ENCODE measurements at places on chromosomes 7 and 10.
A peak's percentile ranks its signal among the peaks of the same experiment; 100 is the strongest.

- no peak for DNase-seq
These were observed 163.7 kb downstream of the DIP2C start for GRCh38 chr10:525565-526315.

- DNase-seq = no peak
These were observed 26.8 kb downstream of the POLL start for GRCh38 chr10:101561068-101561915.

- no peak for DNase-seq
These were observed 75.7 kb downstream of the SEMA3C start for GRCh38 chr7:80843018-80843677.

DNA sequence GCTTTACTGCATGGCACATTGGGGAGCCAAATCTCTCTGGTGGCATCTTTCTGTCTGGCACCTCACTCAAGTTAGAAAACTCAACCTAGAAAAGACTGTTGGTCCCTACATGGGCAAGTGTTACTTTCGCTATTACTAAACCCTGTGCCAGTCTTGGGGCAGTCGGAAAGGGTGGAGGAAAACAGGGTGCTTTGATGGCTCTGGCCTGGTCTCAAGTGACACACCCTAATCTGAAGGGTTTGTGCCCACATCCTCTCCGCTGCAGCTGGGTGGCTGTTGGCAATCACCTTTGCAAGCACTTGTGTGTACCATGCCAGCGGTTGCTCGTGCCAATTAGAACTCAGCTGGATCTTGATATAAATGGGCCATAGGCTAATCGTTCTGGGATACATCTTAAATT lies 159.8 kb upstream of the ITGB1 start:
- DNase-seq = peak; percentile 87

GRCh38 chr10:19431622-19432351 lies 383.2 kb downstream of the MALRD1 start:
- DNase-seq = no peak

DNA sequence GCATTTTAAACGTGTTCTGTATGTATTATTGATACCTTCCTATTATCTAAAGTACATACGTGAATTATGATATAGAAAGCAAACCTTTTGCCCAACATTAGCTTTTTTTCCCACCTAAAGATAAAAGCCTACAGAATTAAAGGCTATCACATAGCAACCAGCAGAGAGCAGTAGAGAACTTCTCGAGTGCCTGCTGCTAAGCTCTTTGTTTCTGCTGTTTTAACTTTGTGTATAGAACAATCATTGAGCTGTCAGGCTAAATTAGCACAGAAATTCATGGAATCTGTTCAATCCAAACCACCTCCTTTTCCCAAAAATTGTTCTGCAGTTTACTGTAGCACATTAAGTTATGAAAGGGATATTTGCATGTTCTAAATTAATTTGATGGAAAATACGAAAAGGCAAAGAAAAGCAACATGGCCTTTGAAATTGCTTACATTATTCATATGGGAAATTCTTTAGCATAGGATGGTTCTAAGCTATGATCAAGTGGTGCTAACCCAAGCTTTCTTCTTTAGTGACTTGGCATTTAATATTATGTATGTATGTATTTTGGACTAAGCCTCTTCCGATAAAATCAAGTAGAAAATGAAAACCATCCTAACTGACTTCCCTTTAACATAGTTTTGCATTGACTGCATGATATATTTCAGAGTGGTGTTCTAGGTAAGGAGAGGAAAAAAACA lies 1288.5 kb downstream of the GATA3 start:
- DNase-seq = peak; percentile 13

DNA sequence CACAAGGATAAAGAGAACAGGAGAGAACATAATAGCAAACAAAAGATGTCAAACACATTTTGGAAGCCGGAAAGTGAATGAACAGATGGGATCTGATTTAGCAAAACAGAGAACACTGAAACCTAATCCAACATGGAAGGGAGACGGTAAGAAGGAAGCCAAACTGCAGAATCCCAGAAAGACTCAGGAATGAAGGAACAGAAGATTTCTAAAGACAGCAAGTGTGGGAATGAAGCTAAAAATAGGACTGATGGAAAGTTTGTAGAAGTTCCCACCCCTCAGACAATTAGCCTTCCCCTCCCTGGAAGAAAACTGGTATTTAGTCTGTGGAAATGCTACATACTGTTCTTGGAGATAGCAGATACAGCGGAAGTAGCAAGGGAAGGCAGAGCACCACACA lies 40.8 kb downstream of the SLC16A12 start:
- no peak for DNase-seq

DNA sequence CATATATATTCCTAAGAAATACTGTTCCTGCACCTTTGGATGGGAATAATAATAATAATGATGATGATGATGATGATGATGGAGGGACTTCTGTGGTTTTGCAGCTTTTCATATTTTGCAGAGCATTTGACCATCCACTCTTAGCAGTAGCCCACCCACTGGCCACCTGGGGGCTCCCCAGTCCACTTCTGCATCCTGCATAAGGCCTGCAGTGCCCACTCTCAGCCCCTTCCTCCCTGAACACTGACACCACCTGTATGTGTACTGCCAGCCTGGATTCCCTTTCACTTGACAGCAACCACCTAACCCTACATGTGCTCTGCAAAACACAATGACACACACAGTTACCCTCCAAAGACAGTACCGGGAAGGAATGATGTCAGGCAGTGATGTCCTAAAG lies 131.4 kb downstream of the ADAM12 start:
- no peak for DNase-seq

DNA sequence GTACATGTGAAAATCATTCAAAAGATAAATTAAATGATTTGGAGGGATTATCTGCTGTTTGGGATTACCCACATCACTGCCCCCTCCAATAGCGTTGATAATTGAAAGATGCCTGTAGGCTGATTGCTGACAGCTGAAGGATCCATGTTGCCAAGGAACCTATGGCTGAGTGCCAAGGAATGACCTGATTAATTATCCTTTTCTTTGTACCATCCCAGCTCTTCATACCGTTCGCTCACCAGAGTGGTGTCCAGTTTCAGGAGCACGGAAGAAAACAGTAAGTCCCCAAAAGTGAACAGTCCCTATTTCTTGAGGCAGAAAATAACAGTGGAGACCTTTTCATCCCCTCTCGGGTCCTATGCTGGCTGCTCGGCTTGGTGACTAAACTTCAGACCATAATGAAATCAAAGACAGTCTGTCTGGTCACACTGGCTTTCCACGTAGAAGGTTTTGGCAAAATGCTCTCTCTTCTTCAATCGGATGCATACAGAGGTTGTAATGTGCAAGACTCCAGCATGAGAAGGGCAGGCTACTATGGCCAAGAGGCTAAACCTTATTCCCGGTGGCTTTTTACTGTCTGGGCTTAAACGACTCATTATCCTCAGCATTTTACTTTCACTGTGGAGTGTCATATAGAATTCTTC lies 108.8 kb downstream of the SPAG6 start:
- DNase-seq = no peak

DNA sequence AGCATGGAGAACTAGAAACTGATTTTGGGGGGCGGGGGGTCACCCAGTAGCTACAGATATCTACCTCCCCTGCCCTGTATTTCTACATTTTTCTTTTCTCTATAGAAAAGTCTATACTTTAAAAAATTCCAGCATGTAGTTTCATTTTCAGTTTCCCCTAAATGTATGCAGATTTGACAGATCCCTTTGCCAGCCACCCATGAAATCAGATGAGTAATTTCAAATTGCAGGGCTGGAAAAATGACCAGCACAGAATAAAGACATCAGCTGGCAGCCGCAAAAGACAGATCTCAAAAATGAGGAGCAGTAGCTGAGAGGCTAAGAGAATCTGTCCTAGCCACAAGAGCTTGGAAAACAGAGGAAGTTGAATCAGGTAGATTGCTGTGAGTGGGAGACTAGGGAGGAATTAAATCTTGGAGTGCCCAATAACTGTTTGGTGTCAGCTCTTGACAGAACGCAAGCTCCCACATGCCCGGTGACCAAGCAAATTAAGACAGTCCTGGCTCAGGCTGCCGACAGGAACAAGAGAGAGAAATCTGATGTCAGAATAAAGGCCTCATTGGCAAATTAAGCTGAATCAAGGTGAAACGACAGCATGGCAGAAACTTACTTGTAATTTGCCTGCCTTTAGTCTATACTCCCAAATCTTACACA lies 24.5 kb downstream of the ADRB1 start:
- no peak for DNase-seq

- no peak for DNase-seq
These were observed 27.8 kb upstream of the RADIL start for GRCh38 chr7:4911111-4911828.

DNA sequence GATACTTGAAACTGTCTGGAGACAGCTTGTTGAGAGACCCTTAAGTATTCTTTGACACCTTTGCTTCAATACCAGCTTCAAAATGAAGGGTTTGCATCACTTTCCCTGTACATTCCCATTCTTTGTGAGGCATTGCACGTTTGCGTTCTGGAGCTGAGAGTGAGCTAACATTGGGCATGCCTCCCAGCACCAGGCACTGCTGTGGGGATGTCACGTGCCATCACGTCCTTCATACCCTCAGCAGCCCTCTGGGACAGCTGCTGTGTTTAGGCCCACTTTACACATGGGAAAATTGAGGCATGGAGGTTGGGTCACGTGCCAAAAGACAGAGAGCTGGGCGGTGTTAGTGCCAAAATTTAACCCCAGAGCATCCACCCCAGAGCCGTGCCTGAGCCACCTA lies 66.2 kb upstream of the INSYN2A start:
- DNase-seq = no peak

DNA sequence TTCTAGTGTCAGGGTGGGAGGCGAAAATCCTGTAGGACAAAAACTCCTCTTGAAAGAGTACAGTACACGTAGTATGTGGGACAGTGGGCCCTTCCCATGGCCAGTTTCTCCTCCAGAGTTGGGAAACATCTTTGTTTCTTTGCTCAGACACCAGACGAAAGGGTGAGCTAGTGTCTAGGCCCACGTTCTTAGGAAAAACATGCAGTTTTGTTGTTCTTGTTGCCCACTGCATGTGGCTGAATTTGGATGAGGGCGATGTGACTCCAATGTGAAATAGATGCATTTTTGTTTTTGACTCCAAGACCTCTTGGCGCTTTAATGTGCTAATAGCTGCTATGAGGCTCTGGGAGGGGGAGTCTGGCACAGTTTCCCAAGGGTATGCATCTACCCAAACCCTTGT lies 100.8 kb downstream of the ATXN7L1 start:
- DNase-seq = no peak

DNA sequence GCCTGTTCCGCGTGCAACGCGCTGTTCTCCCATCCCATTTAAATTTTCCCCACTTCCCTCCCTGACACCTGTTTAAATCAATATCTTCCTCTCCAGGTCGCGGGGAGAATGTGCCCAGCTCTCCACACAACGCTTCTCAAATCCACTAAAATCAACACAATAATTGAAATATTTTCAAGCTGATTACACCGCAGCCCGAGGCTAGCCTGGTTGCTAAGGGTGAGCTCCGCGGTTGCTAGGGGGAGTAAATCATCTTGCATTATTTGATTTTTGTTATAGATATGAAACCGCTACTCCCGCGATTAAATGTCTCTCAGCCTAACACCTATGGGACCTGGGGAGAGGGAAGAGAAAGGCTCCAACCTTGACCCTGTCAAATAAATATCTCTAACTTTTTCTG lies 36.2 kb downstream of the UNCX start:
- DNase-seq = no peak

DNA sequence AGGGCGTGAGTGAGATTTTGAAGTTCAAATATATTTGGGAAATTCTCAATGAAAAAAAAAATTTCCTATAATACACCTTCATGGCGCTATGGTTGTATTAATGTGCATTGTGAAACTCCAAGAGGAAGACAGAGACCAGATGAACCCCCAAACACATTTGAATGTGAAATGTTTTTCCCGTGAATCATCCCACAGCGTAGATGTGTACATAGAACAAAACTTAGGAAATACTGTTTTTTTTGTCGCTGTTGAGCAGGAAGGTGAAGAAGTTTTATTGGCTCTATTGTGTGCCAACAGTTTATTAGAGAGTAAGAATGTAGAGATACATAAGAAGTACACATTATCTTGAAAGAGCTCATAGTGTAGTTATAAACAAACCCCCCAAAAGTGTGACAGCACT lies 134.0 kb downstream of the KCND2 start:
- DNase-seq = no peak
